ENCODE measurements at places on chromosomes 5 and 9. TPM values are rescaled to one million over a fixed set of nuclear protein-coding genes. Genes with fewer than 3 reads are reported as not detected.

The LHX2 gene
- not detected for total RNA-seq

The MRPS2 gene
- total RNA-seq: 30.1 TPM

DNA sequence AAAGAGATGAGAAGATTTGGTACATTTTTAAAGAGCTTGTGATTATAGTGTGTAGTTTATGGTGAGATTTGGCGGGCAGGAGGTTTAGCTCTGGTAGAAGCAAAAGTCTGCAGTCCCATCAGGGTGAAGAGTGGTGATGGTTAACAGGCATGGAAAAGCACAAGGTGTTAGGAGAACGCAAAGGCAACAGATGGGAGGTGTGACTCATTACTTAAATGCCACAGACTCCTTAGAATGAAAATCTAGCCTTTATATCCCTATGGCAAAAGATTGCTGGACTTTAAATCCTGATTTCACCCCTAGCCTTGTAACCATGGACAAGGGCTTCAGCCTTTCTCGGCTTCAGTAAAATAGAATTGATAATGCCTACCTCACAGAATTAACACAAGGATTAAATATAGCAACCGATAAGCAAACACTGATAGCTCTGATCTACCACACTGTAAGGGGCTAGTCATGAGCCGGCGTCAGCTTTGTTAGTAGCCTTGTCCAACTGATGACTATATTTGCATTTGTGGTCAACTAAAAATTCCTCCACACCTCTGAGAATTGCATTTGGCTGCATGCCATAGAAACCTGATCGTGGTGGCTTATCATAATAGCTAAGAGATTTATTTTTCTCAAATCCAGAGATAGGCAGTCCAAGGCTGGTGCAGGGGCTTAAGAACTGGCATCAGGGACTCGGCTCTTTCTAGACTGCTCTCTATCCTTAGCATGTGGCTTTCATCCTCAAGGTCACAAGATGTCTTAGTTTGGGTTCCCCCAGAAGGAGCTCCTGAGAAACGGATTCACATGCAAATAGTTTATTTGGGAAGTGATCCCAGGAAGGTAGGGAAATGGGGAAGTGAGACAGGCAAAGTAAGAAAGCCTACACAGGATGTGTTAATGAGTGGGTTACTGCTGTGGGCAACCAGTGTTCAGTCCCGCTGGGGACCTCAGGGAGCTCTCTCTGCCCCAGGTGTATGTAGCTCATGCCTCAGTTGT, 19.6 kb downstream of the MFAP3 start:
- no peak for DNase-seq
- peaks cover 13% of the 10 kb centered on the region for H3K36me3 ChIP-seq
- peaks cover 14% of the 10 kb centered on the region for H3K4me1 ChIP-seq
- H3K27me3 ChIP-seq: no peaks in the 10 kb centered on the region
- peak overlapping the region; percentile 9 for H3K4me3 ChIP-seq

DNA sequence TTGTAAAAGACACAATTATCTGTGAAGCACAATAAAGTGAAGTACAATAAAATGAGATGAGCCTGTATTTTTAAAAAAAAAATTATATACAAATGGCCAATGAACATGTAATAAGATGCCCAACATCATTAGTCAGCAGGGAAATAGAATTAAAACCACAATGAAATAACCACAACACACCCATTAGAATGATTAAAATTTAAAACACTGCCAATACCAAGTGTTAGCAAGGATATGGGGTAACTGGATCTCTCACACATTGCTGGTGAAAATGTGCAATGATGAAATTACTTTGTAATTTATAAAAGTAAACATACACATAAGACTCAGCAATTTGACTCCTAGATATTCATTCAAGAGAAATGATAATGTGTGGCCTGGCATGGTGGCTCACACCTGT, 62.8 kb downstream of the SHOC1 start:
- no peaks in the 10 kb centered on the region for H3K27me3 ChIP-seq
- no peak overlapping the region for H3K4me3 ChIP-seq
- peaks cover 21% of the 10 kb centered on the region for H3K36me3 ChIP-seq
- peaks cover 2% of the 10 kb centered on the region for H3K4me1 ChIP-seq
- DNase-seq: no peak

- H3K4me3 ChIP-seq: no peak overlapping the region
- H3K36me3 ChIP-seq: peaks cover 4% of the 10 kb centered on the region
- DNase-seq: peak; percentile 12
- H3K27me3 ChIP-seq: no peaks in the 10 kb centered on the region
- H3K4me1 ChIP-seq: peaks cover 8% of the 10 kb centered on the region
Observed at GRCh38 chr5:177526191-177526590, 9.4 kb upstream of the DDX41 start.

GRCh38 chr5:154609251-154609650, 131.2 kb upstream of the HAND1 start:
- no peak for DNase-seq
- H3K27me3 ChIP-seq: peaks cover 73% of the 10 kb centered on the region
- no peak overlapping the region for H3K27ac ChIP-seq
- no peak overlapping the region for H3K4me3 ChIP-seq
- H3K36me3 ChIP-seq: no peaks in the 10 kb centered on the region

DNA sequence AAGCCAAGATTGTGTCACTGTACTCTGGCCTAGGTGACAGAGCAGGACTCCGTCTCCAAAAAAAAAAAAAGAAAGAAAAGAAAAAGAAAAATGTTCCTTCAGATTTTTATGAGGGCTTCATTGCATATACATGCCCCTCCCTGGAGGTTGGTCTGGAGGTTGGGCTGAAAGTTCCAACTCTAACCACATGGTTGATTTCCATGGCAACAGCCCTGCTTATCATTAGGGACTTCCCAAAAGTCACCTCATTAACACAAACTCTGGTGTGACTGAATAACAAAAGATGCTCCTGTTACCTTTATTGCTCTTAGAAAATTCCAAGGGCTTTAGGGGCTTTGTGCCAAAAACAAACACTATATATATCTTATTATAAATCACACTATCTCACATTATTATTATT, 113.8 kb downstream of the TMC1 start:
- peaks cover 2% of the 10 kb centered on the region for H3K27me3 ChIP-seq
- H3K4me3 ChIP-seq: no peak overlapping the region
- H3K36me3 ChIP-seq: no peaks in the 10 kb centered on the region

DNA sequence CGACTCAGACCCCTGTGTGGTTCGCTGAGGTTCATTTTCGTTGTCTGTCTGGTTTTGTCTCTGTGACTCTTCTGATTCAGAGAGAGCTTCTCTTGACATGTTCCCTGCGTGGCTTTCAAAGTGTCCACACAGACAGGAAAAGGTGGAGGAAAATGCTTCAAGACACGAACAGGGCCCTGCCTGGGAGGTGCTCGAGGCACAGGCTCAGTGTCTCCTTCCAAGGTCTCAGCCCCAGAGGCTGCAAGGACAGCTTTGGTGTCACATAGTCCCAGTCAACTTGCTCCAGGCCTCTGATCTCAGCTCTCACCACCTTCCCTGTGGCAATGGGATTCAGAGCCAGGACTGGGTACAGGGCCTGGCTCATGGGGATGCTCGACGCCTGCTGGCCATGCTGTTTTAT, 51.6 kb upstream of the SARDH start:
- DNase-seq: no peak
- H3K4me1 ChIP-seq: peaks cover 14% of the 10 kb centered on the region
- H3K36me3 ChIP-seq: no peaks in the 10 kb centered on the region
- no peak overlapping the region for H3K4me3 ChIP-seq
- H3K27ac ChIP-seq: no peak overlapping the region
- peaks cover 5% of the 10 kb centered on the region for H3K27me3 ChIP-seq

- no peaks in the 10 kb centered on the region for H3K36me3 ChIP-seq
- H3K27ac ChIP-seq: no peak overlapping the region
- H3K4me3 ChIP-seq: no peak overlapping the region
- peaks cover 9% of the 10 kb centered on the region for H3K27me3 ChIP-seq
- no peaks in the 10 kb centered on the region for H3K4me1 ChIP-seq
Observed at GRCh38 chr9:77614645-77615044, 33.5 kb downstream of the GNA14 start.

GRCh38 chr5:133444711-133445110, 167.6 kb downstream of the FSTL4 start:
- H3K27me3 ChIP-seq: peaks cover 1% of the 10 kb centered on the region
- no peaks in the 10 kb centered on the region for H3K36me3 ChIP-seq
- H3K4me1 ChIP-seq: no peaks in the 10 kb centered on the region
- H3K27ac ChIP-seq: no peak overlapping the region

DNA sequence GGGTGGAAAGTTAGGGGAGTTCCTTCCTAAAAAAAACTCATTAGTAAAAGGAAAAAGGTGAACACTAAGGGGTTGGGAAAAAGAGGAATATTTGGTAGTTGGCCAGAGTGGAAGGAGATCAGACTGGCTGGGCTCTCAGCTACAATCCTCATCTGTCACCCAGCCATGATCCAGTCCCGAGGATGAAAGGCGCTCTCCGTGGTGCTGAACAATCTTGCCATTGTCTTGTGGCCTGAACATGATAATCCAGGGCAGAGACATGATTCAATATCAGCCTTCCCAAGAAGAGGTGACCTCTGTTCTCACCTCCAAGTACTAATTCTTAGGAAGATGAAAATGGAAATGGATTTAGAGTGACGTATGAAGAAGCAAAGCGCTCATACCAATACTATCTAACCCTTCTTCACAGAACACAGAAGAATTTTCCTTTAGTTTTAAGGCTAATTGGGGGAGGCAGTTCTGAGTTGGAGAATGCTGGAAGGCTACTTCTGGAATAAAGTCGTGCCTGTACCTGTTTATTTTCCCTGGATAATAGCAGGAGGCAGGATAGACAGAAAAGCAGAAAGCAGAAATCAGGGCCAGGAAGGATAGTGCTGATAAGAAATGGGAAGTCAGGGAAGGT, 36.6 kb upstream of the MYORG start:
- H3K27ac ChIP-seq: no peak overlapping the region
- H3K4me3 ChIP-seq: no peak overlapping the region
- peak; percentile 66 for DNase-seq
- peaks cover 2% of the 10 kb centered on the region for H3K27me3 ChIP-seq
- no peaks in the 10 kb centered on the region for H3K4me1 ChIP-seq

GRCh38 chr9:108052431-108053080, 563.0 kb upstream of the KLF4 start:
- H3K27ac ChIP-seq: no peak overlapping the region
- H3K36me3 ChIP-seq: no peaks in the 10 kb centered on the region
- no peak for DNase-seq
- no peaks in the 10 kb centered on the region for H3K4me1 ChIP-seq

GRCh38 chr5:9395706-9396105, 150.2 kb downstream of the SEMA5A start:
- DNase-seq: no peak
- H3K4me3 ChIP-seq: no peak overlapping the region
- H3K27ac ChIP-seq: no peak overlapping the region
- H3K27me3 ChIP-seq: no peaks in the 10 kb centered on the region
- H3K36me3 ChIP-seq: no peaks in the 10 kb centered on the region
- no peaks in the 10 kb centered on the region for H3K4me1 ChIP-seq

DNA sequence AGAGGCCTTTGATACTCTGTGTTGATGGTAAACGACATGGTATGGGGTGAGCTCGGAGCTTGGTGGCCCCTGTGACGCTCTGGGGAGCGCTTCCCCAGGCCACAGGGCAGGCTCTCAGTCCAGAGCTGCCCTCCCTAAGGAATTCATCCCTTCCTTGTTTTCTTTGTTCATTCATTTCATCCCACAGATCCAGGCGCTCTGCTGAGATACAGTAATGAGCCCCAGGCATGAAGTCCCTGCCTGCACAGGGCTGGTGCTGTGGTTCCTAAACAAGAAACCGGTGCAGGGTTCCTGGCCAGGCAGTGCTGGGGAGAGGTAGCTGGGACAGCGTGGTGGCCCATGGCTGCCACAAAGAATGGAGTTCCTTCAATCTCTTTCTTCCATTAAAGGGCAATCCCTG, 14.4 kb downstream of the NEK6 start:
- no peak overlapping the region for H3K4me3 ChIP-seq
- peaks cover 6% of the 10 kb centered on the region for H3K4me1 ChIP-seq
- no peak for DNase-seq
- no peaks in the 10 kb centered on the region for H3K36me3 ChIP-seq
- H3K27ac ChIP-seq: no peak overlapping the region
- peaks cover 9% of the 10 kb centered on the region for H3K27me3 ChIP-seq

- H3K4me3 ChIP-seq: no peak overlapping the region
- no peaks in the 10 kb centered on the region for H3K27me3 ChIP-seq
- no peak for DNase-seq
- H3K27ac ChIP-seq: no peak overlapping the region
- no peaks in the 10 kb centered on the region for H3K36me3 ChIP-seq
- no peaks in the 10 kb centered on the region for H3K4me1 ChIP-seq
Observed at GRCh38 chr9:16976427-16976826, 106.0 kb upstream of the BNC2 start.

DNA sequence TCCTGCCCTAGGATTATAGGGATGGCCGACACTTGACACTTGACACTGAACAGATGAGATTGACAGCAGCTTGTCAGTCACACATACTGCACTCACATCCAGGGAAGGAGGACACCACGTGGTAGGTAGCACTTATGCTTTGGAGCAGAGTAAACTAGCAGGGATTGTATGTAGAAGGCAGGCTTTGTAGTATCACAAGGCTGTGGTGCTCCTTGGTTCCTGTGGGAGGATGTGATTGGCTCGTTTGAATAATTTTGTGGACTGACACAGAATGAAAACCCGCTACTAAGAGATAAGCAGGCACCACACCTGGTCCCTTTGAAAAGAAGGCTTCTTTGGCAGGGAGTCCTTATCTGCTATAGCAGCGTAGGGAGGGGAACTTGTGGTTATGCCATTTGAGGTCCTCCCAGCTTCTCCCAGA, 63.6 kb upstream of the IL12B start:
- H3K4me3 ChIP-seq: no peak overlapping the region
- peaks cover 1% of the 10 kb centered on the region for H3K36me3 ChIP-seq
- H3K27me3 ChIP-seq: no peaks in the 10 kb centered on the region
- no peak overlapping the region for H3K27ac ChIP-seq

- H3K36me3 ChIP-seq: no peaks in the 10 kb centered on the region
- no peaks in the 10 kb centered on the region for H3K4me1 ChIP-seq
- DNase-seq: no peak
- H3K27me3 ChIP-seq: peaks cover 6% of the 10 kb centered on the region
- H3K4me3 ChIP-seq: no peak overlapping the region
Observed at GRCh38 chr5:87541676-87542075, 128.9 kb upstream of the CCNH start.

DNA sequence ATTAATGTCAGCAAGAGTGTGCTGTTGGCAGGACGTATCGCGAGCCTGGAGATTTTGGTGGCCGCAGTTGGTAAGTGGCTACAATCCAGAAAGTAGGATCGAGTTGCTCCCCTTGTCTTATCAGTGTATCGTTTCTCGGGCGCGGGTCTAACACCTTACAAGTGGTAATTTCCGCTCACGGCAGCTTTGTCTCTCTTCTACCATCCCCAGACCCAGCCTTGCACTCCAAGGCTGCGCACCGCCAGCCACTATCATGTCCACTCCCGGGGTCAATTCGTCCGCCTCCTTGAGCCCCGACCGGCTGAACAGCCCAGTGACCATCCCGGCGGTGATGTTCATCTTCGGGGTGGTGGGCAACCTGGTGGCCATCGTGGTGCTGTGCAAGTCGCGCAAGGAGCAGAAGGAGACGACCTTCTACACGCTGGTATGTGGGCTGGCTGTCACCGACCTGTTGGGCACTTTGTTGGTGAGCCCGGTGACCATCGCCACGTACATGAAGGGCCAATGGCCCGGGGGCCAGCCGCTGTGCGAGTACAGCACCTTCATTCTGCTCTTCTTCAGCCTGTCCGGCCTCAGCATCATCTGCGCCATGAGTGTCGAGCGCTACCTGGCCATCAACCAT, 1.1 kb downstream of the PTGER4 start:
- peaks cover 52% of the 10 kb centered on the region for H3K36me3 ChIP-seq
- peak overlapping the region; percentile 95 for H3K4me3 ChIP-seq
- no peaks in the 10 kb centered on the region for H3K27me3 ChIP-seq

The PCDHA8 gene
- not detected for total RNA-seq
